ENCODE measurements at places on chromosomes 1 and 21.

- DNase-seq = no peak
Observed at GRCh38 chr1:233261206-233261605, 34.3 kb downstream of the PCNX2 start.

- no peak for DNase-seq
Observed at GRCh38 chr1:240152611-240153297, 61.1 kb downstream of the FMN2 start.

GRCh38 chr1:89808441-89809117 lies 12.3 kb upstream of the LRRC8D start:
- peak; percentile 32 for DNase-seq

DNA sequence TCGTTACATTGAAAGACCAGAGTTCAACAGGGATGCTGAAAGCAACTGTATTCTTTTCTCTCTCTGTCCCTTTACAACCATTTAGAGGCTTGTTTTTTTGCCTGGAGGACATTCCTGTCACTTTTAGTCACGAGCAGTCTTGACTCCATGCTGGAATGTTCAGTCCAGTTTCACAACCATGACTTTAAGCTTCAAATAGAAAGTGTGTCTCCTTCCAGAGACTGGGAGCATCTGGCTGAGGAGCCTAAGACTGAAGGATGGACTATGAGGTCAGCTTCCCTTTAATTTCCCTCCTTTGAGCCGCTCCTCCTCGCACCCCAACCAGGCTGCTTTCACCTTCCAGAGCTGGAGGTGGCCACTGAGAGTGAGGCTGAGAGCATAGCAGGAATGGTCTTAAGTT lies 10.5 kb upstream of the RYR2 start:
- DNase-seq = no peak

- DNase-seq = no peak
Observed at GRCh38 chr1:64135462-64136223, 67.8 kb upstream of the UBE2U start.

DNA sequence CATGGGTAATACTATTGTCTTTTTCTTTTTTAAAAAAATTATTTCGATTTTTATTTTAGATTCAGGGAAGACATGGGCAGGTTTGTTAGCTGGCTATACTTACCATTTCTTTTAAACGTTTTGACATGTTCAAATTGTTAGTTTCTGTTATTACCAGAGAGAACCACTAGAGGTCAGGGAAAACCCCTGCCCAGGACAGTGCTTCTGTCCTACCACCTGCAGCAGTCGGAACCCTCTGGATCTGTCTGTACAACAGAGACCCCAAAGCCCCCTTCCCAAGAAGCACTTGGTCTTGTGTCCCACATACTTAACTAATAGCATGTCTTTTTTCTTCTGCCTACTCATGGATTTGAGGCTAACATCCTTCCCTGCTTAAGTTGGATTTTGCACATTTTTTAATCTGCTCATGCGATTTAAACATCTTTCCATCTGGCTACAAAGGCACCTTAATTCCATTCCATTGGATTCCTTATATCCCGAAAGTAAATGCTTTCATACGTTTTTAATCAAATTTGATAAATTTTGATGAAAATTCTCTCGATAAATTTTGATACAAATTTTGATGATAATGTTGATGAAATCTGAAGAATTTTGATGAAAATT lies 10.0 kb upstream of the C1orf115 start:
- DNase-seq = no peak

DNA sequence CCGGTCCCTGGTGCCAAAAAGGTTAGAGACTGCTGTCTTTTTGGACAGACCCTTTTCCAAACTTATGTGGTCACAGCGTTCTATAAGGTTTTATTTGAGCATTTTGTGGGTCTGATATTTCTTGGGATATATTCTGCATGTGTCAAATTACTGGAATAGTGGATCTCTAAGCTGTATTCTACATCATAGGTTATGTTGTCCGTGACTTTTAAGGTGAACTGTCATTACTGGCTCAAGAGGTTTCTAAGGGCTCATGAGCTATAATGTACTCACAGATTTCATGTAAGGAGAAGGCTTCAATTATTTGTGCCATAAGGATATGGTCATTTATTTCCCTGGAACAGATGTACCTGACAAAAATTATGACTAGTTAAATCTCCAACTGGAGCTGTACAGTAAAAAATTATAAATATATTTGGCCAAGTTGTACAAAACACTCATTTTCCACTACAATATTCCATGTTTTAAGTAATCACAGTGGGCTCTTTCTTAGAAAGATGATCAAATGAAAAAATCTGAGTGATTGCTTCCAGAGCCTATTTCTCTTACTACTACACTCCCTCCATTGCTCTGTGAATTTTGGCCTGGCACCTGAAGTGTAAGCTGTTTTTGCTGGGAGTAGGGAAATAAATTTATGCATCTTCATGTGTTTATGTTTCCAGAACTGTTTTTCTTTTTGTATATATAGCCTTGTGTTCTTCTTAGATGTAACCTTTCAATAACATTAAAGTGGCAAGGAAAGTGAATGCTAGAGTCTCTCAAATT lies 538.1 kb upstream of the ZRANB2 start:
- no peak for DNase-seq

DNA sequence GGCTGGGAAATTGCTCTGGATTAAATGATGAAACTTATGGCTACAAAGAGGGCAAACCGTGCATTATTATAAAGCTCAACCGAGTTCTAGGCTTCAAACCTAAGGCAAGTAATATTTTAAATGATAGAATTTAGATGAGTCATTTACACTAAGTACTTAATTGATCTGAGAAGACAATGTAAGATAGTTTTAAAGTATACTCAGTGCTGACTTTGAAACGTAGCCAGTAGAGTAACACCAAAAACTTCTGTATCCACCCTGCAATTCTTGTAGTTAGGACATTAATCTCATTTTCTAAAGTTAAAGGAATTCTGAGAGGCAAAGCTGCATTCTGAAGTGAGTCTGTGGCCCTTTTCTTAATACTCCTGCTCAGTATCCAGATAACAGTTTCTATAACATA lies 20.8 kb downstream of the ATP1B1 start:
- DNase-seq = no peak

DNA sequence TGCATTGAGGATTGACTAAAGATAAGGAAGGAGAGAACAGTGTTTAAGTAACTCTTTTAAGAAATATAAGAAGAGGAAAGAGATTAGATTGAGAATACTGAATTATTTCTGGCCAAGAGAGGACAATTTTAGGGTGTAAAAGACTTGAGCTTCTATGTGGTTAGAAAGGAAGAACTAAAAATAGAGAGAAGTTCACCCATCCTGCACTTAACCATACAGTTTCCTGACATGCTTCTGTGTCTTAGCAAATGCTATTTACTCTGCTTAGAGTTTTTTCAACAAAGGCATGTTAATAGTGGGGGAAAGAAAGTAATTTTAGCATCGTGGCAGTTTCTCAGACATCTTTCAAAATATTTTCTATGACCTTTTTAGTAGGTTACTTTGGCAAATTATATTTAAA lies 122.8 kb upstream of the GPR52 start:
- no peak for DNase-seq

GRCh38 chr1:243921111-243921510 lies 71.1 kb upstream of the AKT3 start:
- no peak for DNase-seq

GRCh38 chr1:201100169-201100930 lies 11.9 kb downstream of the CACNA1S start:
- no peak for DNase-seq

- DNase-seq = no peak
Observed at GRCh38 chr1:223288826-223289225, 75.2 kb downstream of the SUSD4 start.
